Natural killer cell treated with Interleukin-12 subunit alpha and Interleukin-12 subunit beta and Interleukin-15 and Interleukin-18, amount 100 ng/mL, for 72 hours (primary cell): ENCODE measurements at places on chromosomes 1 and 21. TPM values are rescaled to one million over a fixed set of nuclear protein-coding genes. Genes with fewer than 3 reads are reported as not detected.

DNA sequence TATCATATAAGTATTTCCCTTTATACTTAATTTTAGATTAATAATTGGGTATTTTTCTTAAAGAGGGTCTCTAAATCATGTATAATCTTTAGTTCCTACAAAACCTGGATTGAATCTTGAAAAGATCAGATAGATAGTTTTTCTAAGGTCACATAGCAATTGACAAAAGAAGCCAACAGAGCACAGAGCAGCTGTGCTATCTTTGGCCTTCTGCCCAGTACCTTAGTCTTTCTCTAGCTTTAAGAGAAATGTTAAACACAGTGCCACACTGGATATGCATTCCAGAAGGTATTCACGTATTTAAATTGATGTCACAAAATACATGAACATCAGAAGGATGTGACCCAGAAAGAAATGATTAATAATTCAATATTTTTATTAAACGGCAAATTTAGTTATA, 86.8 kb downstream of the C21orf91 start:
- H3K36me3 ChIP-seq = no peaks in the 10 kb centered on the region
- no peaks in the 10 kb centered on the region for H3K27me3 ChIP-seq
- H3K4me3 ChIP-seq = no peak overlapping the region
- no peak for DNase-seq
- no peak overlapping the region for H3K27ac ChIP-seq

- no peak overlapping the region for H3K4me3 ChIP-seq
- no peak for DNase-seq
- H3K4me1 ChIP-seq = no peaks in the 10 kb centered on the region
- H3K36me3 ChIP-seq = peaks cover 16% of the 10 kb centered on the region
Measured at GRCh38 chr1:73537400-73537799, 660.6 kb downstream of the LRRIQ3 start.

- no peak for DNase-seq
- no peaks in the 10 kb centered on the region for H3K36me3 ChIP-seq
- H3K27me3 ChIP-seq = peaks cover 46% of the 10 kb centered on the region
- H3K4me1 ChIP-seq = no peaks in the 10 kb centered on the region
Measured at GRCh38 chr1:152244576-152245273, 20.7 kb upstream of the HRNR start.

GRCh38 chr1:175733722-175734121, 9.7 kb downstream of the TNR start:
- H3K27me3 ChIP-seq = peaks cover 38% of the 10 kb centered on the region
- no peak overlapping the region for H3K27ac ChIP-seq
- no peaks in the 10 kb centered on the region for H3K36me3 ChIP-seq
- H3K4me3 ChIP-seq = no peak overlapping the region
- no peaks in the 10 kb centered on the region for H3K4me1 ChIP-seq
- no peak for DNase-seq

The MYBPH gene
- not detected for total RNA-seq

The C1QTNF12 gene
- total RNA-seq = 5.6 TPM

DNA sequence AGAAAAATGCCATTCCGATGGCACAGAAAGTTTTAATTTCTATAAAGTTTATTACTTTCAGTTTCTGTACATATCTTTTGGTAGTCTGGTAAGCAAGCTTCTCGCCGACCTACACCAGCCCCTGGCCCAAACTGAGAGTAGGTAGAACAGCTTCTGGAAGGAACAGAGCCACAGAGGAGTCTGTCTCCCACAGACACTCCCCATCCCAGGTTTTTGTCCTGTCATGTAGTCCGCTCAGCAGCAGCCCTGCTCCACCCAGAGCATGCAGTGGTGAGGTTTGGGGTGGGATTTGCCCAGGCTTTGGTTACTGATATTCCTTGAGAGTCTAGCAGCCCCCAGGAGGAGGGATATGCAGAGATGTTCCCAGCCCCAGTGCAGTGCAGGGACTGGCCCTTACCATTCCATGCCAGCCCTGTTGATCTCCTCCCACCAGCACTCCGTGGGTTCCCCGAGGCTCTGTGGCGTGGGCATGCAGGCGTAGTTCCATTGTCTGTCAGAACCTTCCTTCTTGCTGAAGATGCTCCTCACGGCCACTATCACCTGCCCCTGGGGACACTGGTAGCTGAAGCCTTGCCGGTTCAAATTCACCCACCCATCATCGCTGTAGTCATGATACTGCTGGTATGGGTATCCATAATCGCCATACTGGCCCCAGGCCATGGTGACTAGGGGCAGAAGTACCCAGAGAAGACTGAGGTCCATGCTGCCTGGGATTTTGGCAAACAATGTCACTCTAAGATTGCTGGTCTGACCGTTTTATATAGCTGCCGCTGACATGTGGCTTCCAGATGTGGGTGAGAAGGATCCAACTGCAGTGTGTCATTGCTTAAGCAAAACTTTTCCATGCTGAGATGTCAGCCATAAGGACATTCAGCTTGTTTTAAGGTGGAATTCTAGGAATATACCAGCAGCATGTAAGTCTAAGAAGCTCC, at the start of gene DPT:
TSS of gene DPT (minus strand) at position 734 of the 932 bp plus-strand sequence. CDS start at position 702, 32 bp downstream.
- H3K27ac ChIP-seq = no peak within 1 kb of the TSS
- peaks cover 12% of the 10 kb centered on the region for H3K27me3 ChIP-seq
- no peaks in the 10 kb centered on the region for H3K4me1 ChIP-seq
- no peak for DNase-seq
- H3K36me3 ChIP-seq = no peaks in the 10 kb centered on the region

- no peak overlapping the region for H3K27ac ChIP-seq
- H3K4me3 ChIP-seq = no peak overlapping the region
- no peak for DNase-seq
Measured at GRCh38 chr1:189929501-189930099, 548.1 kb downstream of the BRINP3 start.

GRCh38 chr1:41281334-41281733, 39.2 kb upstream of the SCMH1 start:
- H3K36me3 ChIP-seq = no peaks in the 10 kb centered on the region
- H3K4me3 ChIP-seq = no peak overlapping the region
- no peak for DNase-seq
- no peak overlapping the region for H3K27ac ChIP-seq
- peaks cover 19% of the 10 kb centered on the region for H3K27me3 ChIP-seq

- peaks cover 78% of the 10 kb centered on the region for H3K4me1 ChIP-seq
- H3K27me3 ChIP-seq = no peaks in the 10 kb centered on the region
- DNase-seq = no peak
Measured at GRCh38 chr1:39266269-39266668, 61.8 kb downstream of the MACF1 start.

The SMIM1 gene
- total RNA-seq = not detected

The SPRR2G gene
- total RNA-seq = not detected

The COL9A2 gene
- total RNA-seq = 5.4 TPM

The C1QB gene
- total RNA-seq = not detected

DNA sequence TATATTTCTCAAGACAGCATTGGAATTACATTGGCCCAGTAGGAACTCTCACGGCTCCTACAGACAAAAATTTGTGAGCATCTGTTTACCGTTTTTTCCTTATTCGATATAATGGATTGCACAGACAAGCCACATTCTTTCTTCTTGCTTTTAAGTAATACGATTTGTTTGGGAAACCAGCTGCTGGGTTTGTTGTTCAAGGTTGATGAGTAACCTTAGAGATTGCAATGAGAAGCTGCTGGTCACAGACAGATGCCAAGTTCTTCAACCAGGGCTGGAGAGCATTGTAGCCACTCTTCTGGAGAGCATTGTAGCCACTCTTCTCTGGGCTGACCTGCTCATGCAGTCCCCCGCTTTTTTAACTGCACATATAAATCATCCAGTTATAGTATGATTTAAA, 1.4 kb upstream of the MIA3 start:
- peaks cover 17% of the 10 kb centered on the region for H3K4me1 ChIP-seq
- peak overlapping the region; percentile 86 for H3K4me3 ChIP-seq
- peaks cover 49% of the 10 kb centered on the region for H3K27me3 ChIP-seq
- H3K36me3 ChIP-seq = peaks cover 6% of the 10 kb centered on the region
- H3K27ac ChIP-seq = peak overlapping the region; percentile 90

DNA sequence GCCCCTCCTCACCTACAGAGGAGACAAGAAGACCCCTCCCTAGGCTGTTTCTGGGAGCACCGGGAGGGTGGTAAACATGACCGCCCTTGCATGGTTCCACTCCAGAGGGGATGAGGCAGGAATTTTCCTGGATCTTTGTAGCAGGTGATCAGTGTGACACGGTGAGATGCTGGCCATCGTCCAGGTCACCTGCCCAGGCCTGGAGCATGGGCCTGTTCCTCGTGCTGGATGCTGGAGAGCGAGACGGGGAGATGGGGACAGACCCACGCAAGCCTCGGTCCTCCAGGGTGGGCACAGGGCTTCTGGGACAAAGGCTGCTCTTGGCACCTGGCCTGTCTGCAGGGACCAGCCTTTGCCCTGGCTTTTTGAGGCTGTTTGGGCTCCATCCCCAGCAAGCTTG, 46.2 kb downstream of the DMRTB1 start:
- H3K27ac ChIP-seq = no peak overlapping the region
- peaks cover 3% of the 10 kb centered on the region for H3K4me1 ChIP-seq
- no peak overlapping the region for H3K4me3 ChIP-seq
- no peaks in the 10 kb centered on the region for H3K27me3 ChIP-seq

GRCh38 chr1:153728305-153729066, 636 bp downstream of the INTS3 start:
- H3K4me3 ChIP-seq = peak overlapping the region; percentile 89
- peaks cover 20% of the 10 kb centered on the region for H3K4me1 ChIP-seq
- DNase-seq = no peak
- H3K27me3 ChIP-seq = no peaks in the 10 kb centered on the region
